Stimulated activated CD8-positive, alpha-beta memory T cell treated with anti-CD3 and anti-CD28 coated beads, Interleukin-15, amount 100 ng/mL, for 24 hours (primary cell): ENCODE measurements at places on chromosomes 7 and 10.
A peak's percentile ranks its signal among the peaks of the same experiment; 100 is the strongest.

- no peak for DNase-seq
Measured at GRCh38 chr10:129935102-129935866, 28.8 kb downstream of the EBF3 start.

DNA sequence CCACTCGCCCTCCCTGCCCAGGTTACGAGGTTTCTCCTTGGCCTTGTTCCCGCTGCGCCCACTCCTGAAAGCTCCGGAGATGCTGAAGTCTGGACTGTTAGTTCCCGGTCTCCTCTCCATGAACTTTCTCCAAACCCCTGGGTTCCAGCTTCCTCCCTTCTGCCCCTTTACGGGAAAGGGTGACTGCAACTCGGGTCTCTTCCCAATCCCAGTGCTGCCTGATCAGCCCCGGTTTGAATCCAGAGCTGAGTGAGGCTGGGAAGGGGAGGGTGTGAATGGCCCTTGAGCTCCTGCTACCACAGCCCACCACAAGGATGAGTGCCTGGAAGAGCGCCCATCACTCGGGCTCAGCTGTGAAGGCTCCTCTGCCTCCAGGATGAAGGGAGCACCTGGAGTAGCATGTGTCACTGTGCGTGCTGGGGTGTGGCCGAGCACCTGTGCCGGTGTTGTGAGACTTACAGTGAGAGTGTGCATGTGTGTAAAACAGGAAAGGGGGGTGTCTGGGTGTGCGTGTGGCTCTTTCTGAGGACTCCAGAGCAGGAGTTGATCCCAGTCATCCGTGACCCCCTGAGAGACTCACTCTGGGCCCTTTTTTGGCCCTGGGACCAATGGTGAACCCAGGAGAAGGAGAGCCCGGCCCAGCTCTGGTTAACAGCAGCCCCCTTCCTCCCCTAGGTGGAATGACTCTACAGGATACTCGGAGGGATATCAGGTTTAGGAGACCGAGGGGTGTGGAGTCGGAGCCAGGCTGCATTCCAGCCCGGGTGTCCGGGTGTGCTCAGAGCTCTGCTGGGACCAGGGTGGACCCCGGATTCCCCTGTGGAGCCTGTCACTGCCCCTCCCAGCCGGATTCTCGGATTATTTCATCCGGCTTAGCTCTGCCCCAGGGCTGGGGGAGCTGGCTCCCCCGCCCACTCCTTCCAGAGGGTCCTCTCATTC lies 1.1 kb upstream of the ZNF467 start:
- DNase-seq: no peak

GRCh38 chr10:49139028-49139845 lies 5.4 kb upstream of the FAM170B start:
- DNase-seq: no peak

DNA sequence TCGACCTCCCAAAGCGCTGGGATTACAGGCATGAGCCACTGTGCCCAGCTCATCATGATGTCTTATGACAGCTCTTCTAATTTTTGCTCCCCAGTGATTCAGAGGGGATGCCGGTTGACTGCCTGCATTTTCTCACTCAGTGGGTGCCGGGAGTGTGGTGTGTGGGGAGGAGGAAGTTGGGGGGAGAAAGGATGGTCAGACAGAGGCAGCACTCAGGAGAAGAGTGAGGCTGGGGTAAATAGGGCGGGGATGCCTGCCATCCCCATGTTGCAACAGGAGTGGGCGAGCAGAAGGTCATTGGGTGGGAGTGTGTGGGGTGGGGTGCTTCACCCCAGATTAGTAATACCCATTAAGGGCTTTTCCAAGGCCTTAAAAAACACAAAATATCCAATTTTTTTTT lies 3.5 kb upstream of the CCL24 start:
- DNase-seq: no peak

DNA sequence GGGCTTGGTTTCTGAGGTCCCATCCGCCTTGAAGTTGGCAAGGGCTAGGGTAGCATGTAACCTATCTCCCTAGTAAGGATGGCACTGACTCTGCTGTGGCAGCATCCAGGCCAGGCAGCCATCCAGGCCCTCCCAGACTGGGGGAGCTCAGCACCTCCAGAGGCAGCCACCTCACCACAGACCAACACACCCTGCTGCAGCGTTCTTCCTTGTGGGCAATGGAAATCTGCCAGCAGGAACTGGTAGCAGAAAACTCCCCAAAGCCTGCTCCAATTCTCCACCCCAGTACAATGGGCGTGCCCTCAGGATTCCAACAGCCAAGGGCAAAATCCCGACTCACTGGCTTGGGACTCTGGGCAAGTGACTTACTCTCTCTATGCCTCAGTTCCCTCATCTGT lies 27.5 kb downstream of the DLG5 start:
- no peak for DNase-seq

GRCh38 chr10:94292434-94293090 lies 70.2 kb downstream of the NOC3L start:
- DNase-seq: no peak

DNA sequence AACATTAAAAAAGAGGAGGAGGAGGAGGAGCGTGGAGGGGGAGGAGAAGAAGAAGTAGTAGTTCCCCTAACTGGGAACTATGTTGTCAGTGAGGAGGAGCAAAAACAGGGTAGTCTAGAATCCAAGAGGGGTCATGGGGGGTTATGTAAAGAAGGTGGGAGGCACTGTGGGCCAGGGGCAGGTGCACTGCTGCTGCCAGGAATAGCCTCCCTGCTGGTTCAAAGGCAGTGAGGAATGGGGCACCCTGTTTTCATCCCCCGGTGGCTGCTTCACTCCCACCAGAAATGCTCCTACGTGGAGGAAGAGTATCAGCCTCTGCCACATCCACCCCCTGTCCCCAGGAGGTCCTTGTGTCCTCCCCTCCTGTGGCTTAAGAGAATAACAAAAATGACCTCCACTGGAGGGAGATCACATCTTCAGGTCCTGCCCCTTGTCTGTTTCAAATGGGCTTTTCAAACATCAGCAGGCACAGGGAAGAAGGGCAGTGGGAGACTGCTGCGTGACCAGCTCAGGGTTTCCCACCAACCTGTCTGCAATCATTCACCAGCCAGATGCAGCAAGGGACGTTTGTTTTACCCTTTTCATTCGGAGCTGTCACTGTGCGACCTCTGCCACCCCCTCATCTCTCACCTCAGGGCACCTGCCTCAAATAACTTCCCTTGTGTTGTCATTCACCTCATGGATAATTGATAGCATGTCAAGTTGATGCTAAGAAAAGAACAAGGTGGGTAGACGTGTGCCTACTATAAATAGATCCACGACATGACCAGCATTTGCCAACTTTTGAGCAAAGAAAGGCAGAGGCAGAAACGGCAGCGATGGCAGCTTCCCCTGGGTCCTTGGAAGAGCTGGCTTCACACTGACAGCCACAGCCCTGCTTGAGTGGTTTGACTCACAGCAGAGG lies 92.6 kb downstream of the DGKI start:
- no peak for DNase-seq

GRCh38 chr10:100357059-100357858 lies 10.2 kb downstream of the SCD start:
- no peak for DNase-seq

DNA sequence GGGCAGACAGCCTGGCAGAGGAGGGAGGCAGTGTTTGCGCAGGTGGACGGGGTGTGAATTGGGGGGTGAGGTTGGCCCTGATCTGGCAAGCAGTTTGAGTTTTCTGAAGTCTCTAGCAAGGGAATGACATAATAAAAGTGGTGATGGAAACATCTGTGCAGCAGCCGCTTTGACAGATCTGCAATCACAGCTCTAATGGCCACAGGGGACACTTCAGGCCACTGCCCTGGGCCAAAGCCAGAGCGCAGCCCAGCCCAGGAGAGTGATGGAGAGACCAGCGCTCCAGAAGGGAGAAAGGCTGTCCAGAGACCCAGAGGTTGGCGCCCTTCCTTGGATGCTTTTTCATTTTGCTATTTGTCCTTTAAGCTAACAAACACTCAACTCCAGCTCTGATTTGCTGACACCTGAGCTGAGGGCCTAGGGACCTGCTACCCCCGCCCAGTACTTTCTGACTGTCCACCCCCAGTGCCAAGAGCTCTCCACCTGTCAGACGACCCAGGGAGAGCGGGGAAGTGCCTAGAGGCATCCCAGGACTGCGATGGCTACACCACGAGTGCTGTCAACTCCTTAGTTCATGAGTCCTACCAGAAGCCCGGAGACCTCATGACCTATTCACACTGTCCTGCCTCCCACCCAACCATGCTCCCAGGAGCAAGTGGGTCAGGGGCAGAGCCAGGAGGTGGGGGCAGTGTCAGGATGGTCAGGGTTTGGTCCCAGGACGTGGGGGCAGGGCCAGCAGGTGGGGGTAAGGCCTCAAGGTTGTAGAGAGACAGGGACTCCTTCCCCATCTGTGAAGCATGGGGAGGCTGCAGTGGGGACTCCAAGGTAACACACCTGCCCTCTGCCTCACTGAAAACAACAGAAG lies 112.6 kb downstream of the PRKAG2 start:
- no peak for DNase-seq

DNA sequence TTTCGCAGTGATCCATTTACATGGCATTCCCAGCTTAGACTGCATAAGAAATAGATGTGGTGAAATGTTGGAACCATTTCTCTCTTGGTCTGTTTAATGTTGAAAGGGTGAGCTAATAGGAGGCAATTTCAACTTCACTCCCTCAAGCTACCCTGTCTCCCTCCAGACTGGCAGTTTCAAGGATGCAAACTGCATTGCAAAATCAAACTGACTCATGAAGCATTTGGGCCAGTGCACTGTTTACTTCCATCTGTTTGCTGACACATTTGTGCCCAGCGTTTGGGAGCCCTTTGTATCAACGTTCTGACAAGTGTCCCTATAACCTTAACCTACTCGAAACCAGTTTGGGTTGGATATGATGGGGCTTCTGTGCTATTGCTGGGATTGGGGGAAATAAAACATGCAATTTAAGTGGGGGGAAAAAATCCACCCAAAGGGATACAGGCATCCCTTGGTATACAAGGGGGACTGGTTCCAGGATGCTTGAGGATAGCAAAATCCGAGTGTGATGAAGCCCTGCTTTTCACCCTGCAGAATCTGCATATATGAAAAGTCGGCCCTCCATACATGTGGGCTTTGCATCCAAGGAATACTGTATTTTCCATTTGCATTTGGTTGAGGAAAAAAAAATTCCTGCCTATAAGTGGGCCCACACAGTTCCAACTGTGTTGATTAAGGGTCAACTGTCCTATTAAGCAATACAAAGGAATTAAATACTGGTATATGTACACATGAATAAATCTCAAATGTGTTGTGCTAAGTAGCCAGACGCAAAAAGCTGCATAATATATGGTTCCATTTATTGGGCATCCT lies 15.6 kb downstream of the RHEB start:
- no peak for DNase-seq

DNA sequence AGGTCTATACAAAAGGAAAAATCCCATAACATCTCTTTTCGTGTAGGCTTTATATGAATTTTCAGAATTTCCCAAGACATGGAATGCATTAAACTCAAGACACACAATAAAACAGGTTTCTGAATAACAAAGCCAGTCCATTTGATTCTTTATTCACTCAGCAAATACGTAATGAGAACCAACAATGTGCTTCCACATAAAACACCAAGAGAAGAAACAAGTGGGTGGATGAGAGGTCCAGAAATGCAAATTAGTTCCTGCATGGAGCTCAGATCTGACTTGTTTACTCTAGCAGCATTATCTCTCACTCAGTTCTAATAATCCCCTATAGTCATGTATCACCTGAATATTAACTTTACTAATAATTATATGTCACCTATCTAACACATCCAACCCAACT lies 249.5 kb downstream of the LRRTM3 start:
- DNase-seq: no peak

DNA sequence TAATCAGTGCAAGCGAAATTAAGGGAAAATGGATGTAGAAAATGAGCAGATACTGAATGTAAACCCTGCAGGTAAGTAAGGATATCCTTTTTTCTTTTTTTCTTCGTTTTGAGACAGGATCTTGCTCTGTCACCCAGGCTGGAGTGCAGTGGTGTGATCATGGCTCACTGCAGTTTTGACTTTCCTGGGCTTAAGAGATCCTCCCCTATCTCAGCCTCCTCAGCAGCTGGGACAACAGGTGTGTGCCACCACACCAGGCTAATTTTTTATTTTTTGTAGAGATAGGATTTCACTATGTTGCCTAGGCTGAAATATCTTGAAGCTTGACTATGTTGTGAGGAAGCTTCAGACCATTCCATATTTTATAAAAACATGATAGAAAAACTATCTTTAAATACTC lies 4.3 kb downstream of the PDCD4 start:
- DNase-seq: no peak

DNA sequence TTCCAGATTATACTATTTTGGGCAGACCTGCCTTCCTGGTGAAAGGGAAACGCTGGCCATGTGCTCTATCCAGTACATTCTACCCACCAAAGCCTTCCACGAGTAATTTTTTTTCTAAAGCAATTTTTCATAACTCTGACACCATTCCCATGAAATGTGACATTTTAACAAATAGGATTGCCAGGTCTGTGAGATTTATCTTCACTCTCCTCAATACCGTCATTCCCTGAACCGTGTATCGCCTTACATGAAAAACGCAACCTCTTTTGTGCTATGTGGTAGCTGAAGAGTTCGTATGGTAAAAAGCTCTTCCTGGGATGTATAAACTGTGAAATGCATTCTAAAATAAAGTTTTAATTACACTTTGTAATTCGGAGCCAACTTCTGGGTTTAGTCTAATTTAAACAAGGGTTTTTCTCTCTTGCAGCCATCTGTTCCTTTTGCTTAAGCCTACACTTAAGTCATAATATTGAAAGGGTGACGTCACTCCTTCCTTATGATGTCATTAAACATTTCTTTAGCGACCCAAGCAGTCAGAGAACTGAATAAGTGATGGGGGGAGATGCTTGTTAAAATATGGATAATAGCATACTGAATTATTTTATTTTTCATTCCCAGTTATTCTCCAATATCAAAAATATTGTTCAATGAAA lies 27.7 kb downstream of the C1QL3 start:
- no peak for DNase-seq

DNA sequence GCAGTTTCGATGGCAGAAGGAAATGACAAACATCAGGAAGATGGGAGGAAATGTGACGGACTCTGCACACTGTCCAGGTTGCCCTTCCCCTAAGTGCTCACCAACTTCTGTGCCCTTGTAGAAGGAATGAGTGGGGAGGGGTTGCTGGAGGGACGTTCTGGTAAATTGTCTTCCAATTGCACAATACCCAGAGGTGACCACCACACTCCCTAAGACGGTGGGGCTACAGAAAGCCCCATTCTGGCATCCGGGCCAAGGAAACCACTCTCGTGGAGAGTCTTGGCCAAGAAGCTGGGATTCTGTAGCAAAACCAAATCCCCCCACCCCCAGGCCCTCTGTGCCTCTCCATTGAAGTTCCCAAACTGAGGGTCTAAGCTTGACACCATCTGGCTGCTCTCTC lies 37.1 kb downstream of the ZMIZ1 start:
- DNase-seq: no peak

- DNase-seq: no peak
Measured at GRCh38 chr7:128827248-128827958, 2.8 kb upstream of the FLNC start.

DNA sequence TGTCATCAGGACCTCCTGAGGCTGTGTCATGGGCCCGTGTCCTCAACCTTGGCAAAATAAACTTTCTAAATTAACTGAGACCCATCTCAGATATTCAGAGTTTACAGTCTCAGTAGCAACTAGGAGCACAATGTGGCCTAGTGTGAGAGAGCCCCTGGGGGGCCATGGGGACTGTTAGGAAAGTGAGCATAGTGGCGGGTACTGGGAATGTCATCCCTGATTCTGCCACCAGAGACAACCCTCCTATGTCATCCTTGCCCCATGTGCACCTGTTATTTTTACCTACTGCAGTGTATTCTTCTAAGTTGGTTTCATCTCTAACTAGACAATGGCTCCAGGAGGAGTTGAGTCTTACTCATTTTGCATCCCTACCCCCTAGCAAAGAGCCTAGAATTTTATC lies 78.6 kb downstream of the CCDC71L start:
- no peak for DNase-seq

GRCh38 chr7:149625340-149625946 lies 127.8 kb upstream of the ZNF746 start:
- peak; percentile 17 for DNase-seq
